T-helper 2 cell (primary cell): ENCODE measurements at places on chromosomes 12 and 14.

- DNase-seq: no peak
These were observed 70.5 kb upstream of the DAAM1 start for GRCh38 chr14:59117754-59118528.

DNA sequence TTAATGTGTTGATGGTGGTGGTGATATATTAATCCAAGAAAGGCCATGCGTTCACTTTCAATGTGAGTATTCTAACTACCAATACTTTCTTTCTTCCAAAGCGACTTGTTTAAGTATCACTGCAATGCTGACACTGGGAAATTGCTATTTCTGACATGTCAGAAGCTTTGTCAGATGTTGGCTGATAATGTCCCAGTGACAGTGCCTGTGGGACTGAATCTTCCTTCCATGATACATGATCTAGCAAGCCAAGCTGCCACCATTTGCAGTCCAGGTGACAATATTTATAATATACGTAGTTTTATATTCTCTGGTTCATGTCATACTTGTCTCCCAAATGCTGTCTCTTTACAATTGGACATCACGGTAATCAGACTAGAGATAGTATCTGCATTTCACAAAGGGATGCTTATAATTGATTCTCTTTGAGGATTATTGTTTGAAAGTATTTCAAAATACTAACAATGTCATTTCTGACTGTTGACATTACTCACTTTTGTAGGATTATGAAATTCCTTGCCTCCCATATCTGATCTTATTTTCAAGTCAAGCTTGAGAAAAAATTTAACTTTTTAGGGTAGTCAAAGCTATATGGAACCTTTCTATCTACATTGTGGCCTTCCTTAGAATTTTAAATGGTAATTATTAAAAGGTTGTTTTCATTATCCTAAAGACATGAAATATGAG is 57.3 kb downstream of the KNTC1 start:
- DNase-seq: no peak

GRCh38 chr14:94998685-94999084 is 158.6 kb downstream of the DICER1 start:
- DNase-seq: no peak

DNA sequence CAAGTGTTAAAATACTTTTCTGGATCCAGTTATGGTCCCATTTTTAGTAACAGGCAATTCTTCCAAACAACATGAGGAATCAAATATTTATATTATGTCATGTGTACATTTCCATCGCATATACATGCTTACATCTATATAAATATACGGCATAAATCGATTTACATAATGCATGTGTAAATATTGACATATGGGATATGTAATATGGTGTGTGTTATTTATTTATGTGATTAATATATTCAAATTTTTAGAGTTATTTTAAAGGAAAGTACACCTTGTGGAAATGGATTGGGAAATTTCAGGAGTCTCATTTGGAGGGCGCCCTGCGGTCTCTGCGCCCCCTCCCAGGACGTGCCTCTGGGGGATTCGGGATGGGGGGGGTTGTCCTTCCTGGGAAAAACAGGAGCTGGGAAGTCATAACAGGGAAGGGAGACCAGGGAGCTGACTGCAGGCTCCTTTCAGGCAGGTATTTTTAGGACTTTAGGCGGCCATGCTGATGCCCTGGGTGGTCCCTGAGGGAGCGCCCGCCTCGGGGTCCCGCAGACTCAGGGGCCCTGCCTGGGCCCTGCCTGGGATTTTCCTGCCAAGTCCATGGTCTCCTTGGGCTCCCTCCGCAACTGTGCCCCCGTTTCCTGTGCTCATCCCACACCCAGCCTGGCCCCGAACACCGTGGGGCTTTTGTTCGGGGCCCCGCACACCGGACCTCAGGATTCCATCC is 82.7 kb upstream of the SFSWAP start:
- no peak for DNase-seq

DNA sequence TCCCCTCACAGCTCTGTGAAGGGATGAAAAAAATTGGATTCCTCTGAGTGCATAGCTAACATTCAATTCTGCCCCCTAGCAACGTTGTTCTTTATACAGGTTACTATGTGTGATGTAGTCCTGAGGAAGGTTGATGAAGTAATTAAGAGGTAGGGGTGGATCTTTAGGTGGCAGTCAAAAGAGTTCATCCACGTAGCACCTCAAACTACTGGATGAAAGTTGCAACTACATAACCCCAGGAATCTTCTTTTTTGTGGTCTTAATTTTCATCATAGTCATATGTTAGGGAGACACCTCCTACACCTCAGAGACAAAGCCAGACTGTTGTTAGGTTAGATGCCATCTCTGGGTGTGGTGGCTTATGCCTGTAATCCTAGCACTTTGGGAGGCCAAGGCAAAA is 10.2 kb upstream of the NFE2 start:
- DNase-seq: no peak

DNA sequence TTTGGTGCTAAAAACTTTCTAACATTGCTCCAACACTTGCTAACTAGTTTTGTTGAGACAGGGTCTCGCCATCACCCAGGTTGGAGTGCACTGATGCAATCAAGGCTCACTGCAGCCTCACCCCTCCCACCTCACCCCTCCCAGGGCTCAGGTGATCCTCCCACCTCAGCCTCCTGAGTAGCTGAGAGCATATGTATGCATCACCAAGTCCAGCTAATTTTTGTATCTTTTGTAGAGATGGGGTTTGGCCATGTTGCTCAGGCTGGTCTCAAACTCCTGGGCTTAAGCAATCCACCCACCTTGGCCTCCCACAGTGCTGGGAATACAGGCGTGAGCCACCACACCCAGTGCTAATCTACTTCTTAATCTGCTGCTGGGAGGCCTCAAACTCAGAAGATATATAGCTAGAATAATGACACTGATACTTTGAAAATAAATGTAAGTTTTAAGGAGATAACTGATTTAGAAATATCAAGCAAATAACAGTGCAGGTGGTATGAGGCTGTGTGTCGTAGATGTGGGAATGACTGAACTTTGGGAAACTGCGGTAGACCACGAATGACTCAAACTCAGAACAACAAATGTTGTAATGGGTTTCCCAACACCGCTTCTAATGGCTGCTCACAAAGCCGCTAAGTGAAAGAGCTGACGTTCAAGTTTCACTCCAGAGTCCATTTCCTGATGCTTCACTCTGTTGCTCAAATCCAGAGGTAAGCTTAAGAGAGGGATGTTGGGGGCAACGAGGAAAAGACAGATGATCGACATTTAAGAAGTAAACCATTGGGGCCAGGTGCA is 10.0 kb downstream of the TMCC3 start:
- DNase-seq: peak; percentile 22

DNA sequence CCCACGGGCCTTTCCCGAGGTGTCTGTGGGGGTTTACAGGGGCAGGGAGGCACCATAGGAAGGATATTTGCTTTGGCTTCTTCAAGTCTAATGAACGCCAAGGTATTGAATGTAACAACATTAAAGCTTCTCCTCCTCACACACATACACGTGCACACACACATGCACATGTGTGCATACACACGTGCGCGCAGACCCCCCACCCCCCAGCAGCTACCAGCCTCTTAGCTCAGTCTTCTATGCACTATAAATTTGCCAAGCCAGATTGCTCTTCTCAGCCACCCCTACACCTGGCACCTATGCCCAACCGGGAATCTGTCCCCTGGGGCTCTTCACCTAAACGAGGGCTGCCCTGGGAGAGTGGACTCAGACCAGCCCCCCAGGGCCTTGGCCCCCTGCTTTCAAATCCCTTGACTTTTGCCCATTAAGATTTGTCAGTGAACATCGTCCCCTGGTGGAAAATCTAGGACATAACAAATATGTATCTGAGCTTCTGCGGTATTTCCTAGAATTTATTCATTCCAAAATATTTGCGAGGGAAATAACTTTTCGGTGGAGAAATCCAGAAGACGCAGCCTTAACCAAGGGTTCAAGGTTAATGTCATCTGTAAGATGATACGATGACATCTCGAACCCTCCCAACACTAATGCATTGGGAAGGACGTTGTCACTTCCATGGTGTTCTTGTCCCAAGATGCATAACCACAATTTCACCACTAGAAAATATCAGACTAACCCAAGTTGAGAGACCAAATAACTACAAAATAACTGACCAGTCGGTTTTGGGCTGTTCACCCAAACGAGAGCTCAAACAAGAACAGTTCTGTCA is 330.4 kb downstream of the MED13L start:
- no peak for DNase-seq

DNA sequence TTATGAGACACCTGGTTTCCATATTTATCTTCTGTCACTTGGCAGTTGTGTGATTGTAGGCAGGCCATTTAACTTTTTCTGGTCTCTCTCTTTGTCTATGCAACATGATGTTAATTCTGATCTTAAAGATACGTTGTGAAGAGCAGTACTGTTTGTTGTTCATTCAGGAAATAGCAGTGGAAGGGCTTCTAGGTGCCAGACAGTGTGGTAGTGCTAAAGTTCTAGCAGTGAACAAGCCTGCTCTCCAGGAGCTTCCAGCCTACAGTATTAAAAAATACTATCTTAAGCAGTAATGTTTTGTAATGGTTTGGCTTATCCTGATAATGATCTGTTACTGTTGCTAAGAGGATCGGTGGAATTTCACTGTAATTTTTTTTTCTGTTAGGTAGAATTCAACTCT is 15.2 kb downstream of the NAA30 start:
- no peak for DNase-seq

- no peak for DNase-seq
These were observed 24.9 kb upstream of the MED13L start for GRCh38 chr12:116302166-116303058.

- no peak for DNase-seq
These were observed 1.2 kb downstream of the DDIT3 start for GRCh38 chr12:57518920-57519795.

DNA sequence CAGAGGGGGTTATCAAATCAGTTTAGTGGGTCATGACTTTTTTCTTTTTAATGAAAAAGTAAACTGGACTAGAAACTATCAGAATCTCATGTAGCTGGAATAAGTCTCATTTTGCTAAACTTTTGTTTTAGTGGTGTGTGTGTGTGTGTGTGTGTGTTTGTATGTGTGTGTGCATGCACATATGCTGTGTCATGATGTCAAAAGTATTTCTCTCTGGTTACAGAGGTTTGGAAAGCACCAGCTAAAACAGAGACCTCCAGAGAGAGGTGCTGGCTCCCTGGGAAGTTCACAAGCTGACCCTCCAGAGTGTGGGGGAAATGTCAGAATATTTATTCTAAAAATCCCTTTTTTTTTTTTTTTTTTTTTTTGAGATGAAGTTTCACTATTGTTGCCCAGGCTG is 114.7 kb downstream of the LGMN start:
- DNase-seq: no peak

- no peak for DNase-seq
These were observed 74.7 kb upstream of the EVL start for GRCh38 chr14:99990268-99991170.

DNA sequence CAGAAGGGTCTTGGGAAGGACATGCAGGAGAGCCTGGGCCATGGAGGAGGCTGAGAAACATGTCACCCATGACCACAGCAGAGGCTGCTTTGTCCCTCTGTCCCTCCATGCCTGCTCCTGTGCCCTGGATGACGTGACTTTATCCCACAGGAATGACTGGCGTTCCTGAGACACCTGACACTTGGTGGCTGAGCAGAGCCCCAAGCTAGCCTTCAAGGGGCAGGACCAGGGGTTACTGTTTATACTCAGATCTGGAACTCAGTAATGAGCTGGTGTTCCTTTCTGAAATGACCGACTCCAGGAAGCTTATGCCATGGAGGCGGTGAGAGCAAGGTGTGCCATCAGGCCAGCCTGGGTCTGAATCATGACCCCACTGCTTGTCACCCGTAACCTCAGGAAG is 44.2 kb downstream of the ZFP36L1 start:
- DNase-seq: no peak

DNA sequence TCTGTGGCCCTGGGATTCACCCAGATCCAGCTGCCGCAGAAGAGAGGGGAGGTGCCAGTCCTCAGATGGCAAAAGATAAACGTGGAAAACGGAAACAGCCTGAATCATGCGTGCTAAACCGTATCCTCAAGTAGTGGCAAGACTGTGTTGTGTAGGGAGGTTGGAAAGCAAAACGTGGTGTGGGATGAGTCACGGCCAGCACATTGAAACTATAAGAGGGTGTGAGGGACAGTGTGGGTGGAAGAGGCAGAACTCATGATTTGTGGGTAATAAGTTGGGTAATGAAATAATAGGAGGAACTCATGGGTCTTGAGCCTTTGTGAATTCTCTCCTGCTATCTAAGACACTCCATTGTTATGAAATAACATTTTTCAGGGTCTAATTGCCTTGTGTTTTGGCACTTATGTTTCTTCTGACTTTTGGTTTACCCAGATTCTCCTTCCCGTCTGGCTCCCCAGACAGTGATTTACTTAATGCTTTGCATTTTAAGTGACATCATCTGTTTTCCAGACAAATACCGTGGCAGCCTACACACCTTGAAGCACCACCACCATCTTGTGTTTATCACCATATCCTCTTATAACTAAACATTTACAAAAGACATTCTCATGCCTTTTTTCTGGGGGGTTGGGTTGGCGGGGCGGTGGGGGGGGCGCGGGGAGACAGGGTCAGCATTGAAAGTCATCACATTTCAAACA is 62.3 kb upstream of the PTCSC3 start:
- DNase-seq: no peak

- no peak for DNase-seq
These were observed 286.7 kb upstream of the CRY1 start for GRCh38 chr12:107379852-107380567.

DNA sequence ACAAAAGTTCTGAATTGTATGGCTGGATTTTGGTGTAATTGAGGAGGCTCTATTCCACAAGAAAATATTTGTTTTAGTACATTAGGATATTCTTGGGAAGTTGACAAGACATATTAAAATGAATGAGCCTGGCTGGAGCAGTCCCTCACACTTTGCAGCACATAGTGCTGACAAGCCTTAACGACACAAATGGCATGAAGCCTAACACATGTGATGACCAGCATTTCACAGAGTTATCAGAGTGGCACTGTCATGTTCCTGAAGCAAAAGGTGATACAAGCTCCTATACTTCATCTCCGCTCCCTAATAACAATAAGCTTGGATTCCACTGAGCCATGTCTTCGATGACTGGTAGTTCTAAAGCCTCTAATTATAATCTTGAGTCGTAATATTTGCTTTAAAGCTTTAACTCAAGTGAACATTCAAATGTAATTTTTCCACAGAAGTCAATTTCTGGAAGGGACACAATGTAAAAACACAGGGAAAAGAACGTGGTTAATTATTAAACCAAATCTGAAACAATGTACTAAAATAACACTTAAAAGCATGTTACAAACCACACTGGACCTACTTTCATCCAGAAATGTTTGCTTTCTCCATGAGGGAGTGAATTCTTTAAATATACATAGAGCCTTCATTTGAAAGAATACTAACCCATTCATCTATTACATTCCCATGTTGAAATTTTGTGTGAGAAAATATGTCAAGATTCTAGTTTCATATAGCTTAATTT is 49.6 kb downstream of the GRIP1 start:
- DNase-seq: no peak

DNA sequence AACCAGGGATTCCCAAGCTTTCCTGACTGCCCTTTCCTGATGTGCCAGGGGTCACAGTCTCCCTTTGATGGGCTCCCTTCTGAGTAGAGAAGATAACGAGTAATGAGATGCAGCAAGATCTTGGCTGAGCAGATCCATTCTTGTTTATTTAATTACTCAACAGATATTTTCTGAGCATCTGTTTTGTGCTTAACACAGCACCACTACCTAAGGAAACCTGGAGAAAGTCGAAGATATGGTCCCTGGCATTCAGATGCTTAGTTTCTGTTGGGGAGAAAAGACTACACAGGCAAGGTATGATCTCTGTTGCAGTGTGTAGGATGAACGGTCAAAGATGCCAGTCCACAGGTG is 3.9 kb downstream of the AJUBA start:
- DNase-seq: no peak
